ENCODE measurements at places on chromosomes 5 and 9.

GRCh38 chr5:157518963-157519362 lies 56.6 kb downstream of the ADAM19 start:
- DNase-seq, result no peak

- DNase-seq, result no peak
Observed at GRCh38 chr5:61272688-61273087, 59.4 kb upstream of the ZSWIM6 start.

DNA sequence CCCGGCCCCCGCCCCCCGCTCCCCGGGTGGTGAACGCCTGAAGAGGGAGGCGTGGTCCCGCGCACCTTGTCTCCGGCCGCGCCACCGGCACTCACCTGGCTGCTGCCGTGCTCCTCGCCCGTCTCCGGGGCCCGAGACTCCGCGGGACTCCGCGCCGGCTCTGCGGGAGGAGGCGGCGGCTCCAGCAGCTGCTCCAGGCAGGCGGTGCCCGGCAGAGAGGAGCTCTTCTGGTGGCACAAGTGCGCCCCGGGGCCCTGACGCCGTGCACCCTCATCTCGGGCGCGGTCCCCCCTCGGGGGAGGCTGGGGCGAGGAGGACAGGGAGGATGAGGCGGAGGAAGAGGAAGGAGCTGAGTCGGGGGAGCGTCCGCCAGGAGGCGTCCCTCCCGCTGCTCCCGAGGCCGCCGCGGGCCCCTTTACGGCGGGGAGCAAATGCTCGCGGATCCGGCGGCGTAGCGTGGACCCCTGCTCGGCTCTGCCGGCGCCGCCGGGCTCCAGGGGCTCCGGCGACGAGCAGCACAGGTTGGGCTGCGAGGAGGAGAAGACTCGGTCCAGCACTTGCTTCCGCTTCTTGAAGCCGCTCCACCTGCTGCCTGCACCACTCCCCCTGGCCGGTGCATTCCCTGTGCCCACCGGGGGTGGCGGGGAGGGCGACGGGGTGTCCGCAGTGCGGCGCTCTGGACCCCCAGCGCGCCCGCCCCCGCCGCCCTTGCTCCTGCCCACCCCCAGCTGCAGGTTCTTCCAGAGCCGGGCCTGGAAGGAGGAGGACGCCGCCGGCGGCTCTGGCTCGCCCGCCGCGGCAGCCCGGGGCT lies 928 bp downstream of the MCTP1 start:
- DNase-seq, result no peak

- DNase-seq, result no peak
Observed at GRCh38 chr5:8192840-8193239, 323.9 kb downstream of the MTRR start.

DNA sequence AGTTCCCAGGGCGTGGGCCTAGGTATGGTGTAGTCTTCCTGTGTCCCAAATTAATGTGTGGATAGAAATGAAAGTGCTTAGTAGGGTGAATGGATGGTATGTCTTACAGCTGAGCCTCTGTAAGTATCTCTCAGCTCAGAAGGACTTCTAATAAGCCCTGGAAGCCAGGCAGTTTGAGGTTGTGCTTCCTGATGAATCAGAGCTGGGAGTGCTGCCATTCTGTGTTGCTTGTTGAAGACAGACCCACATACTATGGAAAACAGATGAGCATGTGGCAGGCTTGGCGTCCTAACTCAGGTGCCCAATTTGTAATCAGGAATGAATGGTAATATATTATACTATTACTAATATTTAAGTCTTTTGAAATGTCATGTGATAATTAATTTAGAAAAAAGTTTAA lies 69.8 kb downstream of the CMYA5 start:
- no peak for DNase-seq

- no peak for DNase-seq
Observed at GRCh38 chr9:121135642-121136041, 60.9 kb downstream of the CNTRL start.

GRCh38 chr5:180101451-180102105 lies 30.0 kb upstream of the RNF130 start:
- DNase-seq, result no peak

- DNase-seq, result no peak
Observed at GRCh38 chr9:117437283-117437682, 22.4 kb upstream of the ASTN2 start.

- no peak for DNase-seq
Observed at GRCh38 chr9:134212809-134213507, 48.6 kb upstream of the RNU6ATAC start.

DNA sequence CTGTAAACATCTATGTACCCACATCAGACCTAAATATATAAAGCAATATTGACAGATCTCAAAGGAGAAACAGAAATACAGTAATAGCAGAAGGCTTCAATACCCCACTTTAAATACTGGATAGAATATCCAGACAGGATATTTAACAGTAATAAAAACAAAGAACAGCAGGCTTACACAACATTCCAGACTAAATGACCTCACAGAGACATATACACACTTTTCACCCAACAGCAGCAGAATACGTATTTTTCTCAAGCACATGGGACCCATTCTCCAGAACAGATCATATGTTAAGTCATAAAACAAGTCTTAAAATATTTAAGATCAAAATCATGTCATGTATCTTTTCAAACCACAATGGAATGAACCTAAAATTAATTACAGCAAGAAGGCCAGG lies 76.8 kb downstream of the CAMSAP1 start:
- DNase-seq, result no peak

GRCh38 chr5:103207011-103207410 lies 51.6 kb upstream of the MACIR start:
- no peak for DNase-seq

DNA sequence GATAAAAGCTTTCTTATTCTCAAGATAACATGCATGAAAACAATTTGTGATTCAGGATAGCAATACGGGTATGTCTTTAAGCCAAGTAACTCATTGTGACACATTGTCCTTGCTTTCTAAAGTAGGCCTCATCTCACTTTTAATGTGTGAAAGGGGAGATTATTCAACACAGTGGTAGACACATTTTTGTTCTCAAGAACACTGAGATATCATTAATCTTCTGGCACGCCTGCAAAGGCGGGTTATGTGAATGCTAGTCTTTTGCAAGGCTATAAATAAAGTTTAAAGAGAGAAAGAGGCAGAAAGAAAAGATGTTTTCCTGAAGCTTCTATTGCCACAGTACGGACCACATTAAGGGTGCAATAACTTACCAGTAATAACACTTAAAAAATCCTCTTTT lies 181.8 kb upstream of the MEF2C start:
- no peak for DNase-seq

DNA sequence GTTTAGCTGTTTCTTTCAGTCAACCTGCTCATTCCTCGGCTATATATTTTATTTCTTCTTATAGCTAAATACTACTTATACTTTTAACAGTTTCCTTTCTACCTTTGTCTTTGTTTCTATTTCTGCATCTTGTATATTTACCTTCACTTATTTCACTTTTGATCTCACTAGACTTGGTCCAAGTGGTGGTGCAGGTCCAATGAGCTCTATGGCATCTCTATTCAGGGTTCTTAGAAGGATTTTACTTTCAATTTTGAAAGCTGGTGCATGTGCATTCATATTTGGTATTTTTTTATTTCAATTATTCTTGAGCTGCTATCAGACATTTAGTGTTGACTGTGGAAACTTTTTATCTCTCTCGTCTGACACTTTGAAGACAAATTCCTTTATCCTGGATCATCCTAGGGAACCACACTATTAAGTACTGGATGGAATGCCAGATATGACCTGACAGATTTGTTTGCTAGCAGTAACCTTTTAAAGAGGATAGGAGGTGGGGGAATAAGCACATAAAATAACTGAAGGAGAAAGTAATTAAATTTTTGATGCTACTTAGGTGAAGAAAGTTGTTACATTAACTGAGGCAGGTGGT lies 123.1 kb upstream of the PJA2 start:
- no peak for DNase-seq

GRCh38 chr9:75826314-75826713 lies 64.2 kb upstream of the PCSK5 start:
- no peak for DNase-seq

- DNase-seq, result no peak
Observed at GRCh38 chr9:91483189-91483691, 59.6 kb upstream of the NFIL3 start.

DNA sequence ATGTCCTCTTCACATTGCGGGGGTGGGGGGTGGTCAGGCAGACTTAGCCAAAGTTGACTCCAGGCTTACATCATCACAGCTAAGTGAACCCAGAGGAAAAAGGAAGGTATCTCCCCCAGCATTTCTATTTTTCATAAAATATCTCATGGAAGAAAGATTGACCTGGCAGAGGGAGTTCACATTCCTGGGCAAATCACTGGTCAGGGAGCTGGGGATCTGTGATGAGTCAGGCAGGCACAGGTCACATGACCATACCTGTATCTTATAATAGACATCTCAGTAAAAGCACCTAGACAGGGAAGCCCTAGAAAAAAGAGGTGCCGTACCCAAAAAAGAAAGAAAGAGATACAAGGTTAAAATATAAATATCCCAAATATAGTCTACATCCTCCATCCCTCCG lies 57.3 kb upstream of the WWC1 start:
- DNase-seq, result no peak

DNA sequence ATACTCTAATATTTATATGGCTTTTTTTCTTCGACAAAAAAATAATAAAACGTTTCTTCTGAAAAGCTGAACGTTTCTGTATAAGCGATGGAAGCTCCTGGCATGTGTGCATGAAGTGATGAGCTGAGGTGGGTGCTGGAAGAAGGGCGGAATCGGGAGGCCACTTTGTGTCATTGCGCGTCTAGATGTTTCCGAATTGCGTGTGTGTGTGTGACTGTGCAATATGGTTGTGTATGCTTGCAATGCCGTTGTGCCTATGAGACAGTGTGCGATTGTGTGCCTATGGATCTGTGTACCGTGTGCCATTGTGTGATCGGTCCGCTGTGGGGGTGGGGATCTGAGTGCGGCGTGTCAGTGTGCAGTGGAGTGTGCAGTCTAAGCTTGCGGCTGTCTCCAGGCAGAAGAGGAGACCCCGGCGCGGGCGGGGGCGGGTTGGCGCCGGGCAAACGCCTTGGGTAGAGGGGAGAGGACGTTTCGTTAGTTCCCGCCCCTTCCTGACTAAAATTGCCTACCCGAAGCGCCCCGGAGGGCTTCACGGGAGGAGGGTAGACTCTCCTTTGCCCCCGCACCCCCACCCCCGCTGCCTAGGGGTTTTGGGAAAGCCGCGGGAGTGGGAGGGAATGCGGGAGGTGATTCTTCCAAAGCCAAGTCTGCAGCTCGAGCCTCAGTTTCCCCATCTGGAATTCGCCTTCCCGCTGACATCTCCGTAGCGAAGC lies 24.2 kb downstream of the PCDHGC5 start:
- DNase-seq, result no peak

DNA sequence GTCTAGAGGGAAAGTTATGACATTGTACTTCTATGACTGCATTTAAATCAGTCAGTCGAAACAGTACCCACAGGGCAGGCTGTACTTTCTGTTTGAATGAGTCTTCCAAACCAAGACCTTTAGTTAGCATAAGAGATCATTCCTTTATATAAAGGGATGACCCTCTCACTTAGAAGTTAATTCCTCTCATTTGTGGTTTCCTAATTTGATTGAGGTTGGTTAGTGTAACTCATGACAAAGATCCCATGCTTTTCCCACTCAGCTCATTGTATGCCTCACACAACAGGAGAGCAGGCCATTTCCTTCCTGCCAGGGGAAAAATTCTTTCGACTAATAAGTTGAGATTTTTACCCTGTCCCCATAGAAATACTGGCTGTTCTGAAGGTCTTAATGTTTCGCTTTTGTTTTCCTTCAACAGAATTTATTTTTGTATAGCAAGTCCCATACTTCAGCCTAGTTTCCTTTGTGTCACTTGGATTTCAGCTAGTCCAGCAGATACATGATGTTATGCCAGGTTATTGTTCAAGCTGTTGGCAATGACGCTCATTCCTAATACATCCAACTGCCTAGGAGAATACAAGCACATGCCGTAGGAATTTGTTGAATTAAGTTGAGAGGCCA lies 500.7 kb downstream of the SPATA31D1 start:
- DNase-seq, result no peak

GRCh38 chr9:125644819-125645507 lies 62.0 kb downstream of the MAPKAP1 start:
- no peak for DNase-seq

GRCh38 chr9:88049677-88050307 lies 75.5 kb upstream of the CDK20 start:
- DNase-seq, result no peak

GRCh38 chr9:19140259-19140658 lies 13.0 kb upstream of the PLIN2 start:
- no peak for DNase-seq

GRCh38 chr9:134525070-134525815 lies 116.4 kb upstream of the COL5A1 start:
- DNase-seq, result no peak

- no peak for DNase-seq
Observed at GRCh38 chr5:159582756-159583541, 252.7 kb upstream of the IL12B start.

- DNase-seq, result no peak
Observed at GRCh38 chr5:2905741-2906140, 154.3 kb upstream of the IRX2 start.

Measured in activated CD8-positive, alpha-beta memory T cell treated with anti-CD3 and anti-CD28 coated beads for 1 hour (primary cell).